ENCODE measurements at places on chromosomes 5 and 9.

DNA sequence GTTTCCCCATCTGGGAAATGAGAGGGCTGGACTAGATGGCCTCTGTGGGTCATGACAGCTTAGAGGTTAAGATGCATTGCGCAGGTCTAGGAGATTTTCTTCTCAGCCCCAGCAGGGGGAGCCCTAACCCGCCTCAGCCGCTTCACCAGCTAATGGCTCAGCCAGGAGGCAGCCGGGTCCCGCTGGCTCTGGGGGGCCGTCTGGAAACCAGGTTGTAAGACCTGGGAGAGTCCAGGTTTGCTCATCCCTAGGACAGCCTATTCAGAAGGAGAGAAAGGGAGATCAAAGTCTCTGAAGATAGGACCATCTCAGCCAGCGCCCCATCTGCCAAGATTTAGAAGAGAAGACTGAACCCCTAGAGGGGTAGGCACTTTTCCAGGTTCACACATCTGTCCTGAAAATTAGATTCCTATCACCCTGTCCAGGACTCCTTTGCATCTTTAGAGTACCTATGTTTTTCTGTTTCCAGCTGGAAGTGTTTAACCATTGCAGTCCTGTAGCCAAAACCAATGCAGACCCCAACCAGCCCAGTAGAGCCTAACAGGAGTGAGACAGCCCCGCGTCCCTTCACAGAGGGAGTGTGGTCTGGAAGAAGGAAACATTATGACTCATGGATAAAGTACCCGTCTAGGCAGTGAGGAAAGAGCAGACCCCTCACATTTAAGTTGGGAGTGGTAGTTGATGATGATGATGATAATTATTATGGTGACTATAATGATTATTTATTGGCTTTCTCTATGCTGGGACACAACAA is 27.5 kb downstream of the SPARC start:
- peak; percentile 68 for DNase-seq

GRCh38 chr5:112795944-112796678 is 58.4 kb downstream of the APC start:
- DNase-seq, result no peak

GRCh38 chr5:32842813-32843530 is 131.9 kb downstream of the NPR3 start:
- DNase-seq, result no peak

GRCh38 chr9:3464033-3464638 is 61.7 kb downstream of the RFX3 start:
- DNase-seq, result no peak

DNA sequence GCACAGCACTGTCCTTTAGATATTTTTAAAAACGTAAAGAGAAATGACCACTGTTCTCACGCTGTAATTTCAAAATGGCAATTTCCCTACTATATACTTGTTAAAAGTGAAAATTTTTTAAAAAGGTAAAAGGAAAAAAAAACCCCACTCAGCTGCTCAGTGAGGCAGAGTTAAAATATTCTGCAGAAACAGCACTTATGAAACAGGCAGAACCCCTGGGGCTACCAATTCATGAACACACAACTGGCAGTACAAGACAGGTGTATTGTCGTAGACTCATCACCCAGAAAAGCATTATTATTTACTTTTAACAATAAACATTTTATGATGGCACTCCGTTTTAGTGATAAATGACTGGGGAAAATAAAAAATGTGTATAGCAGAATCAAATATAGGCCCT is 1.5 kb upstream of the RASGRF2 start:
- no peak for DNase-seq

GRCh38 chr5:170190436-170191134 is 42.2 kb upstream of the C5orf58 start:
- no peak for DNase-seq

- DNase-seq, result no peak
Measured at GRCh38 chr9:88657893-88658292, 122.9 kb downstream of the NXNL2 start.

- no peak for DNase-seq
Measured at GRCh38 chr9:110923601-110924000, 114.7 kb downstream of the LPAR1 start.

DNA sequence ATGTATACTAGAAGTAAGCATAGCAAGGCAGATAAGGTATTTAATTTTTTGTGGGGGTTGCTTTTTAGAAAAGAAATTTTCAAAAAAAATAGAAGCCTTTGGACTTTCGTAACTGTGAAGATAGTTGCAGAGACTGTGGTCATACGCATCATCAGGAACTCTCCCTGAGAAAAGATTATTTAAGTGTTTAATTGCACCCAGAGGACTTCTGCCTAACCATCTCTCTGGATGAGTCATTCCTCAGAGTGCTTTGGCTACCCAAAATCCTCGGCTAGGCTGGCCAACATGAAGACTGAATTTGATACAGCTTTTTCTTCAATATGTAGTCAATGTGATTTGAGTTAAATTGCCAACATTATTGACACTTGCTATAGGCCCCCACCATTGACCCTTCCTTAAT is 296.4 kb downstream of the TLR4 start:
- no peak for DNase-seq

- no peak for DNase-seq
Measured at GRCh38 chr9:8783941-8784340, 984.4 kb upstream of the DMAC1 start.

DNA sequence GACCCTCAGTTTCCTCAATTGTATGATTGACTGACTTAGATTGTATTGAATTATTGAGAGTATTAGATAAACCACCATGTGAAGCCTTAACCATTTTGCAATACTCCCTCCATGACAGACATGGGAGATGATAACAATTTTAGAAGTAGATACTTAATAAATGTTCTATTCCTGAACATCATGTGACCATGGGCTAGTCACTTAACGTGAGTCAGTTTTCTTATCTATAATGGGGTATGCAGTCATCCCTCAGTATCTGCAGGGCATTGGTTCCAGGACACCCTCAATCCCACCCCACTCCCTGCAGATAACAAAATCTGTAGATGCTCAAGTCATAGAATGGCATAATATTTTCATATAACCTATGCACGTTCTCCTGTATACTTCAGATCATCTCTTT is 31.0 kb downstream of the SNX18 start:
- DNase-seq, result no peak

- no peak for DNase-seq
Measured at GRCh38 chr9:92206488-92206887, 87.0 kb downstream of the IARS1 start.

DNA sequence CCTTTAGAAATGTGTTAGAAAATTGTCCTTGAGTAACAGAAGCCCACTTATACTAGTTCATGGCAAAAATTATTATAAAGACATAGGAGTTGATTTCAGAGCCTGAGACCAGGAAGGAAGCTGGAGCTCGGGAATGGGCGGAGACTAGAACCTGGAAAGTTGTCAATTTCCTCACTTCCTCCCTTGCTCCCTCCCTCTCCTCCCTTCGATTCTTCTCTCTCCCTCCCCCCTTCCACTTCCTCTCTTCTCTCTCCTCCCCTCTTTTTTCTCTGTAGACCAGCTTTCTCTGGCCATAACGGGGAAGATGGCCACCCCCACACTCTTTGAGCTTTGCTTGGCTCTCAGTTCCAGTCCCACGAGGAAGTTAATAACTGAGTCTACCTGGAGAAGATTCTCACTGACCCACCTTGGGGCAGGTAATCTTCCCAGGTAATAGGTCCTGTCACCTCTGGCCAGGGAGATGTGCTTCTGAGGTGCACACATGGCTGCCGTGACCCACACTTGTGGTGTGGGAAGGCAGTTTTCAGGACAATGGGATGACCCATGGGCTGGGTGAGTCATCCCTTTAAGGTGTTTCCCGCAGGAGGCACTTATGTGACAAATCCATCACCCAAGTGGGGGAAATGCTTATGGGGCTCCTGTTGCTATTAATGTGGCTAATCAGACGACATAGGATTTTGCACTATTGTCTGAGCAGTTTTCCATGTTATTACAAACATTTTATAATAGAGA is 78.7 kb downstream of the HSPA4 start:
- DNase-seq, result no peak

DNA sequence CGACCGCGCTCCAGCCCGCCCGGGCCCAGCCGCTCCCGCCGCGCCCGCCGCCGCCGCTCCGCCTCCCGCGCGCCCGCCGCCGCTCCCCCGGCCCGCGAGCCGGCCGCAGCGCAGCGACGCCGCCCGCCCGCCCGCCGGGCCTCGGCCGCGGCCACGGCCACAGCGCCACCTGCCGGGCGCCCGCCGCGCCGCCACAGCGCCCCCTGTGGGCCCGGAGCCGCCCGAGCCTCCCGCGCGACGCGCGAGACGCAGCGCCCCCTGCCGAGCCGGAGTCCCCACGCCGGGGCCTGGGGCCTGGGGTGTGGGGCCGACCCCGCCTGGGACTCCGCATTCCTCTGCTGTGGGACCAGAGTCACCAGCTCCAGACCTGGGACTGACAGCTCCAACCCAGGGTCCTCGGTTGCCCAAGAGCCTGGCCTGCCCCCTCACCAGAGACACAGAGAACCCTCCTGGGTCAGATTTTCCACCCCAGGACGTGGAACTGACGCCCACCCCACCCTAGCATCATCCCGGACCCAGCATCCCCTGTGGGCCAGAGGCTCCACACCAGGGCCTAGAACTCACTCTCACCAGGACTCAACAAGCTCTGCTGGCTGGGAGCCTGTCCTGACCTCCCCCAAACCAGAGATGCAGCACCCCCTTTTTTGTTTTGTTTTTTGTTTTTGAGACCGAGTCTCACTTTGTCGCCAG is at the start of gene RAPGEF1:
TSS of gene RAPGEF1 (minus strand) at position 118 of the 690 bp plus-strand sequence. CDS start 246 bp downstream, outside the sequence.
- DNase-seq, result peak; percentile 68

GRCh38 chr9:113587471-113588031 is 124.0 kb downstream of the RGS3 start:
- no peak for DNase-seq

GRCh38 chr9:33742519-33742918 is 52.8 kb upstream of the PRSS3 start:
- DNase-seq, result no peak

DNA sequence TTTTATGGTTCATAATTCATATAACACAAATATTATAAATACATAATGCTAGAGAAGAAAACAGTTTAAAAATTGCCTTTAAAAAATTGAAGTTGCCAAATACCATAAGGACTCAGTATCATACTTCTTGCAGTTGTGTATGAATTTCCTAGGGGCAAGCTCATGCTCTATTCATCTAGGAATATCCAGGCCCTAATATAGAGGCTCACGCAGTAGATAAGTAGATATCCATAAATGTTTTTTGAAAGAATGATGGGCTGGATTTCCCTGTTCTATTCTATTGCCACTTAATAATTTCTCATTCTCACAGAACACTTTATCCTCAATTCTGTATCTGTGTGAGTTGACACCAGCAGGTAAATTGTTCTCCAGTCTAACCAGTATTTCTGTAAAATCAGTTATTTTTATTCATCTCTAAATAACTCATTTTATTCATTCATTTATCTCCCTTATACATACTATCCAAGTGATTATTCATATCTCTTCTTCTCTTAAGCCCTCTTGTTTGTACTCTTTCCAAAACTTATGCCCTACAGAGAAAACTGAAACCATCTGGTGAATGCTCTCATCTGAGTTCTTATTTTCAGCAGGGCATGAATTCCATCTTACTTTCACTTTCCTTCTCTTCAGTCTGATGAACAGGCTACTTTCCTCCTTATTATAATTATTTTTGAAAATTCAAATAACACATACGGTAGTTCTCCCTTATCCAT is 97.1 kb downstream of the SLC44A1 start:
- DNase-seq, result no peak

GRCh38 chr9:135349212-135350002 is 130.2 kb upstream of the PPP1R26 start:
- DNase-seq, result no peak

DNA sequence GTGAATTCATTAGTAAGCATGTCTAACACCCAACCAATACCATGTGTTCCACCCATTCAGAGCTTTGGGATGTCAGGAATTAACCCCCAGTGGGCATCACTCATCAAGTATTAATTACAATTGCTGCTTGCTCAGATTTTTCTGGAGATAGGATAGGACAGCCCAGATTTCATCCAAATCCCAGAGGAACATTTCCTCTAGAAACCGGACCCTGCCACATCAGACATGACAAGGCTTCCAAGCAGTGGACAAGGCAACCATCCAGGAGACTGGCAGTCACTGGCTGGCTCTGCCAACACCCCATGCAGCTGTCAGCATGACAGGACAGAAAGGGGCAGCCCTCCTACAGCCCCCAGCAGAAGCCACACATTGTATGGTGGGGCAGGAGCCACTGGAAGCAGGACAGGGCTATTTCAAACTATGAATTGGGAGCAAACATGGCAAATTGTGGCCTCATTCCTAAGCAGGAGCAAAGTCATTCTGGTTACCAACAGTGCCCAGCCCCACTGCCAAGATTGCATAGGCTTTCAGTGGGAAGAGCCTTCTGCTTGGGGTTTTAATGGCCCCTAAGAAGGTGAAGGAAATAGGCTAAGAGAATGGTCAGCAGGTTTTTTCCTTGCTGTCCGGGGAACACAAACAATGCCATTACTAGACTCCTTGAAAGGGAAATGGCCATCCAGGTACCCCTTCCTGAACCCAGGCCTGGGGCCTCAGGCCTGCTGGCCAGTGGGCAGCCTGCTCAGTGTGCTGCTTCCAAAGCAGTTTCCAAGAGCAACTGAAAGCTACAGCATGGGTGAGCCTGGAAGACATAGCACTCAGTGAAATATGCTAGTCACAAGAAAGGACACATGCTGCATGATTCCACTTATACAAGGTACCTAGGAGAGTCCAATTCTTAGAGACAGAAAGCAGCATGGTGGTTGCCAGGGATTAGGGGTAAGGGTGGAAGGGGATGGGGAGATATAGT is 294.7 kb upstream of the SLC30A5 start:
- no peak for DNase-seq

- no peak for DNase-seq
Measured at GRCh38 chr5:133252133-133252480, 200.3 kb downstream of the HSPA4 start.

DNA sequence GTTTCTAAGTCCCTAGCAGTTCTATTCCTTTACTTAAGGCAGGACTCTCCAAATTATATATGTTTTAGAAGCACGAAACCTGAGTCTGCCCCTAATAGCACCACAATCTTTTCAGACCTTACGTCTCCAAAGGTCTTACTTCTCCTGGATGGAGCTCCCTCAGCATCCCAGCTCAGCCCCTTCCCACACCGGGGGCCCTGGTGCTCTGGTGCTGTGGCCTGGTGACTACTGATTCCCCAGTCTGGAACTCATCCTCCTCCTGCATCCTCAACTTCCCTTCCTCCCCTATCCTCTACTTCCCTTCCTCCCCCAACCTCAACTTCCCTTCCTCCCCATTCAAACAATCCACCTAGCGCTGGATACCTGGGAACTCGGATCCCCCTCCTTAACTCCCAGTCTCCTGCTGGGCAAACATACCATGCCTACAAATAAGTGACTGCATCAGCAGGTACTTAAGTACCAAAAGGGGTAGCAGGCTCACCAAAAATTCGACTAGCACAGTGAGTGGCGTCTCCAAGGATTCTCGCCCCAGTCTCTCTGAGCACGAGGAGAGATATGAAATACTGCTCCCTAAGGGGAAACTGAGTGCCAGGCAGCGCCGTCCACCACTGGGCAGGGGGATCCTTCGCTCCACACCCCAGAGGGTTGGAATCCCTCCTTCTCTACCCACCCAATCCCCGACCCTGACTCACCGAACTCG is 831 bp downstream of the IGFBPL1 start:
- DNase-seq, result no peak

DNA sequence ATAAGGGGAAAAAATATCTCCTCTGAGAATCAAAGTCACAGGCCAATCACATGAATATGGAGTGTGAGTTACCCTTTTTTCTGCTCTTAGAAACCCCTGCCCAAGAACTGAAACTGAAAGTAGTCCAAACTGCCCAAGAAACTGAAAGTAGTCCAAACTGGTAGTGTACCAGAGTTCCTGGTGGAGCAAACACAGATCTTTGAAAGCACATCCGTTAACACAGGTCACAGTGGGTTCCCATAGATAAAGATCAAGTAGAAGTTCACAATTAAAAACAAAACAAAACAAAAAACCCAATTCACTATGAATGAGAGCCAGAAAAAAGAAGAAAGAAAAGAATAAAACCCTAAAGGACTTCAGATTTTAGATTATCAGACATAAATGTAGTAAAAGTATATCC is 332.4 kb upstream of the EFNA5 start:
- no peak for DNase-seq
